ENCODE measurements at places on chromosomes 6 and 20. TPM values are rescaled to one million over a fixed set of nuclear protein-coding genes. Genes with fewer than 3 reads are reported as not detected.

DNA sequence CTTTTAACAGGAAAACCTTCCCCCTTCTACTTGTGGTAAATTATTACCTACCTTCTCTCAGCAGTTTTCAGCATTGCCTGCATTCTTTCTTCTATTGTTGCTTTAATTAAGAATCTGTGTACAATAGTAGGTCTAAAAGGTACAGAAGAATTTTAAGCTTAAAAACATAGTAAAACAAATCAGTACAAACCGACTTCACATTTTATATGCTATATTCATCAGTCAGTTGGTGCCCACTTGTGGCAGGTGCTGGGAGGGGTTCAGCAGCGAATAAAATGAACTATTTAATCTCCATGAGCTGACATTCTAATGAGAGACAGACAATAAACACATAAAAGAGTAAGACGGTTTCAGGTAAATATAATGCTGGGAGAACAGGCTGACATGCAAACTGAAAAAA lies 73.4 kb upstream of the FBXO30 start:
- peak; percentile 65 for DNase-seq

ANGPT4 gene
- total RNA-seq: not detected

DNA sequence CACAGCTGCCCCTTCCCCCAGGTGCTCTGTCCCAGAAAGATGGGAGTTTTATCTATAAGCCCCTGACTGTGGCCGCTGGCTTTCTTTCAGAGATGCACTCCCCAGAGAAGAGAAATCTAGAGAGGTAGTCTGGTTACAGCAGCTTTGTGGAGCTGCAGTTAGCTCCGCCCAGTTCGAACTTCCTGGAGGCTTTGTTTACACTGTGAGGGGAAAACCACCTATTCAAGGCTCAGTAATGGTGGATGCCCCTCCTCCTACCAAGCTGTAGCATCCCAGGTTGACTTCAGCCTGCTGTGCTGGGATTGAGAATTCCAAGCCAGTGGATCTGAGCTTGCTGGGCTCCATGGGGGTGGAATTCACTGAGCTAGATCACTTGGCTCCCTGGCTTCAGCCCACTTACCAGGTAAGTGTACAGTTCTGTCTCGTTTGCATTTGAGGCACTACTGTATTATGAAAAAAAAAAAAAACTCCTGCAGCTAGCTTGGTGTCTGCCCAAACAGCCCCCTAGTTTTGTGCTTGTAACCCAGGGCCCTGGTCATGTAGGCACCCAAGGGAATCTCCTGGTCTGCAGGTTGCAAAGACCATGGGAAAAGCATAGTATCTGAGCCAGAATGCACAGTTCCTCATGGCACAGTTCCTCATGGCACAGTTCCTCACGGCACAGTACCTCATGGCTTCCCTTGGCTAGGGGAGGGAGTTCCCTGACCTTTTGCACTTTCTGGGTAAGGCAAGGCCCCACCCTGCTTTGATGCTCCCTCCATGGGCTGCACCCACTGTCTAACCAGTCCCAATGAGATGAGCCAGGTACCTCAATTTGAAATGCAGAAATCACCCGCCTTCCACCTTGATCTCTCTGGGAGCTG lies 275.0 kb downstream of the CENPW start:
- DNase-seq: no peak

- no peak for DNase-seq
Measured at GRCh38 chr6:82818727-82819126, 246.9 kb downstream of the UBE3D start.

DNA sequence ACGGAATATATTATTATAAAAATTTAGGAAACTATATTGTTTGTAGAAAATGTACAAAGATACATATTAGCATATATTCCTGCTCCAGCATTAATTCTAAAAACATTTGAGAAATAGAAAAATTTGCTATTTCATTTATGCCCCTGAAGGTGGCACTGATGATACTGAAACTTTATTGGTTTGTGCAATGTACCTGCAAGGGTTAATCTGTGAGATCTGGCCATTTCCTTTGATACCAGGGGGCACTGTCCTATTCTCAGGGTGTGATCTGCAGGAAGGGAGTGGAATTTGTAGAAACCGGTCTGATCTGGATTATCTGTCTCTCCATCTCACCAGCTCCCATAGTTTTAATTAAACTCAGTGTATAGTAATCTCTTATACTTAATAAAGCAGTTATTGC lies 625.1 kb upstream of the IMPG1 start:
- no peak for DNase-seq

NKAIN4 gene
- not detected for total RNA-seq
